Stimulated activated CD4-positive, alpha-beta T cell treated with anti-CD3 and anti-CD28 coated beads, Interleukin-12 subunit alpha, Interleukin-12 subunit beta, amount 100 ng/mL, for 48 hours (primary cell): ENCODE measurements at places on chromosomes 11 and 22.

- DNase-seq, result no peak
Observed at GRCh38 chr11:121755191-121755590, 302.4 kb upstream of the SORL1-AS1 start.

GRCh38 chr11:3201677-3202181 is 16.9 kb downstream of the MRGPRG start:
- DNase-seq, result no peak

DNA sequence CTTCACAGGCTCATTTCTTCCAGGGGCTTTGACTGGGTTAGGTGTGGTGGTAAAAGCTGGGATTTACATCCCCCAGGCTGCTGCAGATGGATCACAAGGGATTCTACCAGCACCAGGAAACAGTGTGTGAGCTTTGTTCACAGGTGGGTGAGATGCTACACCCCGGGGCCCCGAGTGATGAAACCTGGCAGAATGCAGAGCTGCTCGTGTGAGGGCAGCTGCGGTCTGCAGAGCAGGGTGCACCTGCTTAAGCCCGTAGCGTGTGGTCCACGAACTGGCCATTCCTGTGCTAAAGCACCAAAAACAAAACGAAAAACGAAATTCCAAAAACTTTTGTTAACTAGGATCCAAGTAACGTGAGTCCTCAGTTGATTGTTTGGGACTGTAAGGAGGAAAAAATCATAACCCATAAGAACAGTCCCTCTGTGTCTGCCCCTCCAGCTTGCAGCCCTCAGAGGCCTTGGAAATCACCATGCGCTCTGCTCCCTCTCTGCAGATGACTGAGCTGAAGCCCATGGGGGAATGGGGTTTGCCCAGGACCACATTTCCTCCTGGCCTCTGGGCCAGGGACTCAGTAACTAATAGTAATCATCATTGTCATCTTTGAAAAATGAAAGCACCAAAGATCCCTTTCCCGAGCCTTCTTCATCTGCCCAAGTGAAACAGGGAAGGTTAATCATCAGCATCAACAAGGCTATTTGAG is 24.6 kb downstream of the ELF5 start:
- no peak for DNase-seq

DNA sequence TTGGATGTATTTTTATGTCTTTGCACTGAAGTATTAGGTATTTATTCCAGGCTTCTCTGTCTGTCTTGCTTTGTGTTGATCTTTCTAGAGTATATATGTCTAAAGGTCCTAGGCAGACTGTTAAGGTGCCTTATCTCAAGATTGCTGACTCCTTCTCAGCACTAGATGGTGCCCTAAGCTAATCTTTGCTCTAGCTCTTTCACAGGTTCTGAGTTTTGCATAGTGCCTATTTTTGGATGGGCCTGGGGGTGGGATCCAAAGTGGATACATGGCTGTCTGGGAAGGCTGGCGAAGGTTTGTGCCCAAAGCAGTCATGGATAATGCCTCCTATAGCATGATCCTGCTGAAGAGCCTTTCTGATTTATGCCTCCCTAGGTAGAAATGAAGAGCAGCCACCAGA is 154.9 kb downstream of the TRPC6 start:
- DNase-seq, result no peak

- DNase-seq, result no peak
Observed at GRCh38 chr11:78851878-78852586, 277.4 kb upstream of the NARS2 start.

GRCh38 chr11:125952559-125952958 is 6.7 kb downstream of the VSIG10L2 start:
- DNase-seq, result no peak

- DNase-seq, result no peak
Observed at GRCh38 chr11:27786331-27786730, 86.1 kb upstream of the BDNF start.

DNA sequence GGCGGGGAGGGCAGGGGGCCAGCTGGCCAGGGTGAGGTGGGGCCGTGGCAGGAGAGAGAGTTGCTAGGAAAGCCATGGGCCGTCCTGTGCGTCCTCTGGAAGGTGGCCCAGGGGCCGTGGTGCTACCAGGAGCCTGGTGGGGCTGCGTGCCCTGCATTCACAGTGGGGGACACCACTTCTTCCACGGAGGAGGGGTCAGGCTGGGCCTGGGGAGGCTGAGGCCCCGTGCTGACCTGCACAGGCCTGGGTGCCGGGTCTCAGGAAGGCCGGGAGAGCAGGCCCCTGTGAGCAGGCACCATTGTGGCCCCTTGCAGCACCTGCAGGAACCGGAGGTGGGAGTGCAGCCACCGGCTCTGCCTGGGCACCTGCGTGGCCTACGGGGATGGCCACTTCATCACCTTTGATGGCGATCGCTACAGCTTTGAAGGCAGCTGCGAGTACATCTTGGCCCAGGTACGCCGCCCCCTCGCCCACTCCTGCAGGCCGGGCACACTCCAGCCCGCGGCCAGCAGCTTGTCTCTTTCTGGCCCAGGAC is 12.0 kb downstream of the MUC5B start:
- DNase-seq, result no peak

DNA sequence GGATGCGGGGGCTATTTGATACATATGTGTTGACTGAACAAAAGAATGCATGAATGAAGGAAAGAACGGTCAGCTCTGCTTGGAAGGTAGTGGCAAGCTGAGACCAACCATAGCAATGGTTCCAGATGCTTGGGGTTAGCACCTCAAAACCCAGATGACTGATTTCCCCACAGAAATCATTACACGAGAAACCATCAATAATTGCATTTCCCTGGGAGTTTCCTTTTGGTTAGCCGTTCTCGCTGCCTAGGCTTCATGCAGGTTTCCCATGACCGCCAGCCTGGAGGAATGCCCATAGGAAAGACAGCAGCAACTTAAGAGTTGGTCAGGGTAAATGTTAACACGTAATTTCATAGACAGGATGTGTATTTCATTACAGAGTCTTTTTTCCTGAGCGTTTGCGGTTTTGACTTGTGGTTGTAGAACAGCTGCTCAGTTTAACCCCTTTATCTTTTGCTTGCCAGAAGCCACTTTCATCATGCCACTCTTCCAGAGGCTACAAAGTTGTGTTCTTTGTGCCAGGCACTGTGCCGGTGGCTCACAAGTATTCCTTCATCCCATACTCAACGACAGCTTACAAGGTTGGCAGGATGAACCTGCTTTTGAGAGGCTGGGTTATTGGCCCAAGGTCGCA is 2.8 kb downstream of the IL17RA start:
- peak; percentile 54 for DNase-seq

DNA sequence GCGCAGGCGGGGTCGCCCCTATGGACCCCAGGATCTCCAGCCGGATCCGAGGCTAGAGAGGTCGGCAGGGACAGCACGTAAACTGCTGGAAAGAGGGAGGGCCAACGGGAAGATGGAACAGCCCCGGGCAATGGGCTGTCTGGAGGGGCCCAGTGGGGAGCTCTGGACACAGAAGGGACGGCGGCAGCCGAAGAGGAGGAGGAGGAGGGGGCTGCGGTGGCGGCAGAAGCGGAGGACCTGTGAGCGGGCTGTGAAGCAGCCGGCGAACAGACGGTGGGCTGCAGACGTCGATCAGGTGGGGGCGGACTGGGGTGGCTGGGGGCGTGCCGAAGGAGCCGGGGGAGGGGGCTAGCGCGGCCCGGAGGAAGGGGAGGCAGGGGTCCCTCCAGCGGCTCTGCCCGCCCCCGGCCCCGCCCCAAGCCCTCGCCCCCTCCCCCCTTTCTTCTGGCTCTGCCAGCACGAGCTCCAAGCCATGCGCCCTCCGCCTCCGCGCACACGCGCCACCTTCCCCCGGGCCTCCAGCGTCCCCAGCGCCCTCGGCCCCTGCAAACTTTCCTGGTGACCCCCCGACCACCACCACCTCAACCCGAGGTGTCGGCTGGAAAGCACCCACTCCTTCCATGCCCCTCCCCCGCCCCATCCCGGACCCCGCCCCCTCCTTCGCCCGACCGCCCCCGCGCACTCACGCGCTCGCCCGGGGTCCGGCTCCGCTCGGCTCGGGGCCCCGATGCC is 432 bp downstream of the TNKS1BP1 start:
- DNase-seq, result no peak

DNA sequence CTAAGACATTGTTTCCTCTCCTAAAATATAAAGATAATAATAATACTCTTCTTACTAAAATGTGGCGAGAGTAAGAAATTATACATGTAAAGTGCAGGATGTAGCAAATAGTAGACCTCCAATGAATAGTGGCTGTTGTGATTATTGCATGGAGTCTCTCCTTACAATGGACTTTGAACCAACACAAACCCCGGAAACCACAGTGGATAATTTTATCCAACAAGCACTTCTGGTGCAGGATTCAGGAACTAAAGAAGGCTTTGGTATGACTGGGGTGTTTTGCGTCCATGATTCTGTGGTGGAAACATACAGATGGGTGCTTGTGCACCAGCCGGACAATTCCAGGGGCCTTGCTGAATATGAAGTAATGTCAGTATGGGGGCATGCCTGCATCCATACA is 146.4 kb upstream of the UBASH3B start:
- no peak for DNase-seq

GRCh38 chr11:88188932-88189253 is 13.7 kb upstream of the RAB38 start:
- no peak for DNase-seq

- no peak for DNase-seq
Observed at GRCh38 chr11:1650034-1650917, 20.7 kb downstream of the KRTAP5-5 start.

- no peak for DNase-seq
Observed at GRCh38 chr11:13073119-13073981, 64.2 kb downstream of the RASSF10 start.

DNA sequence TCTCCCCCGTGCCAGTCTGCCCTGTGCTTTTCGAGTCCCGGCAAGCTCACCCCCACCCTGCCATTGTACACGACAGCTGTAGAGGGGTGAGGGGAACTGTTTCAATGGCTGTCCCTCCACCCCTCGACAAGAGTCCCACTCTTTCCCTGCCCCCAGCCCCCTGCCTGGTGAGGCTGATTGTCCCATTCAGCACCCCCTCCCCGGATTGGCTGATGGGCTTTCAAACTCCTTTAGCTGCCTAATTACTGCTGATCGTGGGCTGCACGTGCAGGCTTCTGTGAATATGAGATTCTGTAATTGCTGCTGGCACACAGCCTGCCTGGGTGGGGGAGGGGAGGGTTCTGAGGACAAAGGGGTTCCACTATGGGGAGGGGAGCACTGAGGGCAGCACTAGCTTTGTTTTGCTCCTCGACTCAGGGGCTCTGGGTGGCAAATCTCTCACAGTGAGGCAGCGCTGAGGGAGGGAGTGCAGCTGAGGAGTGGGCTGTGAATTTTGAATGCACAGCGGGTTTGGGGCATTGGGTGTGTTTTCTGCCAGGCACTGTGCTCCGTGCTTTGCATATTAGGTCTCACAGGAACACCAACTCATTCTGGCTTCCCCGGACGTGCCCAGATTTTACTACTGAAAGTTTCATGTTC is 42.6 kb upstream of the ACCSL start:
- no peak for DNase-seq

GRCh38 chr11:124663861-124664260 is 9.7 kb downstream of the SIAE start:
- no peak for DNase-seq

GRCh38 chr11:2314525-2315394 is 12.9 kb downstream of the TSPAN32 start:
- DNase-seq, result no peak

DNA sequence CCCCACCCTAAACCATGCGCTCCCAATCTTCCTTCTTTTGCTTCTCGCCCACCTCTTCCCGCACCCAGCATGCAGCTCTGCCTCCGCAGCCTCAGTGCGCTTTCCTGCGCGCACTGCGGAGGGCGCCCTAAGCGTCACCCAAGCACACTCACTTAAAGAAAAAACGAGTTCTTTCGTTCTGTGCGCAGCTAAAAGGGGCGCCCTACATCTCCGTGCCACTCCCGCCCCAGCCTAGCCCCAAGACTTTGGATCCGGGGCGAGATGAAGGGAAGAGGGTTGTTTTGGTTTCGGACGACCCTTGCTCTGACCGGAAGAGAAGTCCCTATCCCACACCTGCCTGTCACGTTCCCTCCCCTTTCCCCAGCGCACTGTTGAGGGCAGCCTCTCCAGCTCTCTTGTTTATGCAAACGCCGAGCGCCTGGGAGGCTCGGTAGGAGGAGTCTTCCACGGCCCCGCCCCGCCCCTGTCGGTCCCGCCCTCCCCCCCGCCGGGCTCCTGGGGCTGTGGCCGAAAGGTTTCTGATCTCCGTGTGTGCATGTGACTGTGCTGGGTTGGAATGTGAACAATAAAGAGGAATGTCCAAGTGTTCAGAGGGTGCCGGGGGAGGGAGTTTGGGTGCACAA is 5.3 kb downstream of the VSIG2 start:
- peak; percentile 70 for DNase-seq

GRCh38 chr22:45344334-45344733 is 34.6 kb downstream of the FAM118A start:
- no peak for DNase-seq

DNA sequence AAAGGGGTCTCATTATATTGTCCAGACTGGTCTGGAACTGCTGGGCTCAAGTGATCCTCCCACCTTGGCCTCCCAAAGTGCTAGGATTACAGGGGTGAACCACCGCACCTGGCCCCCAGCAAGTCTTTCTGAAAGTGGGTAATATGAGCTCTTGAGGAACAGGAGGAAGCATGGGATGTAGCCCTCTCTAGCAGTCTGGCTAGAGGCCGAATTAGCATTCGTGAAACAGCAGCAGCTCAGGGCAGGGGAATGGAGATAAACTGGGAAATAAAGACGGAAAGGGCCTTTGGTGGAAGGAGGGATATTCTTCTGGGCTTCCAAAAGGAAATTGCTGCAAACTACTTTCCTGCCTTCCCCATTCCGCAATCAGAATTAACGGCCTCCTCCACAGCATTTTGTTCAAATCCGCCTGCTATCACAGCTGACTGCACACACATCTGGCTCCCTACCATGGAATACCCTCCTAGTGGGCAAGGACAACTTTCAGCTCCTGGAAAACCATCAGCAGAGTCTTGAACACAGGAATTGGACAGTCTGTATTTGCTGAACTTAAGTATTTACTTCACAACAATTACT is 44.3 kb downstream of the MICAL3 start:
- DNase-seq, result no peak

DNA sequence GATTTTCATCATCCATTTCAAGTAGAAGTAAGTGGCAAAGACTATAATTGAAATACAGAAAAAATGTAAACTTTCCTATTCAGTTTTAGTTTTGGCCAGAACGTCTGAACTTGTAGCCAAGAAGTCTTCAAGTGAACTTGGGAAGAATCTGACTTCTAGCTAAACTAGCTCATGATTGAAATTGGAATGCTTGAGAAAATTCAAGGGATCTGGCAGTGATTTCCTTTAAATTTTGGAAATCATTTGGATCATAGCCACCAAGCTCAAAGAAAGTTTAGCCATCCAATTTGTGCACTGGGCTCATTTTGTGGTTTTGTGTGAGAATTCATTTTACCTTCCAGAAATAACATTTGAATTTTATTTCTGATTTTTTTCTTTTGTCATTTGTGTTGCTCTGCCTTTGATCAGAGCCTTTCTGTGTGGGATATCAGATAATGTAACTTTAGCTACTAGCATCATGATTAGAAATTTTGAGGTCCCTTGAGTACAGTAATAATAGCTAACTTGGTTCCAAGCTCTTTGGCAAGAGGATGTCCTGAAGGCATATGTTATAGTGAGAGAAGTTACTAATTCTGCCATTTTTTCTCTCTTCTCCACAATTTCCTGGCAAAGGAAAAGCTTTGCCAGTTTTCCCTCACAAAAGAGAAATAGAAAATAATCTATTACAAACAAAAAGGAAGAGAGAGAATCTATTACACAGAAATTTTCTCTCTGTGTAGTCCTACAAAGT is 2123.7 kb upstream of the RAG2 start:
- DNase-seq, result no peak

- DNase-seq, result peak; percentile 45
Observed at GRCh38 chr22:38504731-38505540, 1.2 kb downstream of the DDX17 start.

GRCh38 chr11:123742031-123742723 is 717 bp upstream of the ZNF202 start:
- no peak for DNase-seq
